ENCODE measurements at places on chromosomes 3 and 15.

GRCh38 chr15:101232677-101233076, 19.2 kb downstream of the CHSY1 start:
- DNase-seq: no peak

- DNase-seq: no peak
Measured at GRCh38 chr15:84979651-84980050, 2.0 kb upstream of the PDE8A start.

DNA sequence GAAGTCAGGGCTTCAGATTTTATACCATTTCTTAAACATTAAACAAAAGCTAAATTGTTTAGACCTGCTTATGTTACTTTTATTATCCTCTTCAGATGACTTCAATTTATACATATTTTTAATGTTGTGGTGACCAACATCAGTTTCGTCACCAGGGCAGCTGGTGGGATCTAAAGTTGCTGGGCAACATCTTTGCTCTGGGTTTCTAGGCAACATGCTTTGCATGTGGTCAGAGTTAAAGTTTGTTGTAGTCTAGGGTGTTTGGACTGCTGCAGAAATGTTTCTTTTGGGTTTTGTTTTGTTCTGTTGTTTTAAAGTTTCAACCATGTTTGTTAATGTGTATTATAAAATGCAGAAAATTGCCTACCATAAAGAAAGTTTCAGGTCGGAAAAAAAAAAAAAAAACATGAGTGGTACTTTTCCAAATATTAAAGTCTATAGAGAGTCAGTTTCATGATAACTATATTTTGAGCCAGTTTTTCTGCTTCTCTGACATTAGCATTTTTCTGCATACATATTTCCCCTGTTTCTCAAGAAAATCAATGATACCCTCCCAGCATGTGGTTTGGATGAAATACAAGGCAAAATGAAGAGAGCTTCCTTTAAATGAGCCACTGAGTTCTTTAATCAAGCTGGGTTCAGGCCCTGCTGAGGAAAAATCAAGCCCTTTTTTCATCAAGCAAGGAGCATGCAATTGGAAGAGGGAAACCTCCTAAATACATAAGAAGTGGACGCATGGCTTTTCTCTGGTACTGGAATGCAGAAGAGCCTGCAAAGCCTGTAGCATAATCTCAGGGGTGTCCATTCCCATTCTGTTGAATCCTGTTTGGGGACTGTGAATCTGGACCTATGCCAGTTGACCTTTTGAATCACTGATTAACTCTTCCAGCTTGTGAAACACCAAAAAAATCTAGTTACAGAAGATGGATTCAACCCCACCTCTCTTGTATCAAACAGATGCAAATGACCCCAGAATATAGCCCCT, 35.0 kb upstream of the VGLL3 start:
- no peak for DNase-seq

- no peak for DNase-seq
Measured at GRCh38 chr3:150439657-150440056, 31.6 kb downstream of the TSC22D2 start.

GRCh38 chr3:88219138-88219792, 69.5 kb downstream of the C3orf38 start:
- no peak for DNase-seq

GRCh38 chr3:7607083-7607482, 746.2 kb downstream of the GRM7 start:
- no peak for DNase-seq

DNA sequence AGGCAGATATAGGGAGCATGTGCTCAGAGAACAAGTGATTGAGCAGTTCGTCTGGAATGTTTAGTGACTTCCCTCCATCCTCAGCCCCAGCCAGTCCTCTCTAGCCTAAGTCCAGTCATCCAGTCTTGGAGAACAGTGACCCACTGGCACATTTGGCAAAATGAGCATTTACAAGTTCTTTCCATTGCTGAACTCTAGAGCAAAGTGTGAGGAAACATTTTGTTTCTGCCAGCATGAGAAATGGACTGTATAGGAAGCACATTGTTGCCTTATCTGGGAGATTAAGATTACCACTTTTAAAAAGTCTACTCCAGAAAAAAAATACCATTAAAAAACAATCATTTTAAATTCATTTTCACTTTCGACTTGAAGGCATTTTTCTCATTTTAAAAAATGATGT, 353.6 kb downstream of the SHQ1 start:
- DNase-seq: no peak

DNA sequence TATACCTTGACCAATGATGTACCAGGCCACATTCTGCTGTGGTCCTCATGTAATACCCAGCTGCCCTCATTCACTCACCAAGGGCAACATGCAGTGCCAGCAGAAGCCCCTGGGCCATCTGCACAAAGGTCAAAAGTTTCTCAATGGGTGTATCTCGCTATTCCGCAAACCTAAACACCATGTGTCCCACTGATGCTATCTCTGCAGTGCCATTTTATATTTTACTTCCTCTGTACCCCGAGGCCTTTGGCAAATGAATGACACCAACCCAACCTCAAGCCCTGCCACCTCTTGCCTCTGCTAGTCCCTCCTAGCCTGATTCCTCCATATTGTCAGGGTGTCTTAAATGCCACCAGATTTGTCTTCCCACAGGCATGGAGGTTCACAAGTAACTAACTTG, 59.2 kb downstream of the AAGAB start:
- no peak for DNase-seq

- no peak for DNase-seq
Measured at GRCh38 chr3:30578986-30579579, 27.3 kb upstream of the TGFBR2 start.

DNA sequence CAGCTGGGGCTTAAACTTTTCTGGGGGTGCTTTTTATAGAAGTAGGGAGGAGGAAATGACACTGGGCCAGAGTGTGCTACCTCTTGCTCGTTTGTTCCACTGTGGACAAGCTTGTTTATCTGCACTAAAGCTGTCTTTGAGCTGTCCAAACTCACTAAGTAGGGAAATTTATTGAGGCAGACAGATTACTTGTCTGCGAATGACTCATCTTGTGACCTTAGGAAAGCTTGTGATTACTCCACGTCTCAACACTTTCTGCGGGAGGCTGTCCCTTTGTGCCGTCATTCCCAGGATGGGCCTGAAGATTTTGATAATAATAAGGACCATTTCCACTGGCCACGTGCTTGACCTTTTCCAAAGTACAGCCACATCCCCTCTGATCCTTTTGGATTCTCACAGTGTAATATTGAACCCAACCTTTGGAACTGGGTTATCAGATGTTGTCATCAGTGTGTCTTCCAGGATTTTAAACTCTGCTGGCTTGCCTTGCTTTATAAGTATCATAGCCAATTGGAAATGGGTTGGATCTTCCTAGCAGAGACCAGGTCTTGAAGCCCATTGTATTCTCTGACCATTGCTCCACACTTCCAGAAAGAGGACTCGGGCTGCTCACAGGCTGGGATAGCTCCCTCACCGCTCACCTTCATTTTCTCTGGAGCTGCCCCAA, 84.7 kb downstream of the AGBL1 start:
- no peak for DNase-seq

GRCh38 chr3:50125541-50126286, 29.4 kb upstream of the SEMA3F start:
- DNase-seq: no peak

- no peak for DNase-seq
Measured at GRCh38 chr3:150968341-150969035, 4.0 kb downstream of the CLRN1 start.

DNA sequence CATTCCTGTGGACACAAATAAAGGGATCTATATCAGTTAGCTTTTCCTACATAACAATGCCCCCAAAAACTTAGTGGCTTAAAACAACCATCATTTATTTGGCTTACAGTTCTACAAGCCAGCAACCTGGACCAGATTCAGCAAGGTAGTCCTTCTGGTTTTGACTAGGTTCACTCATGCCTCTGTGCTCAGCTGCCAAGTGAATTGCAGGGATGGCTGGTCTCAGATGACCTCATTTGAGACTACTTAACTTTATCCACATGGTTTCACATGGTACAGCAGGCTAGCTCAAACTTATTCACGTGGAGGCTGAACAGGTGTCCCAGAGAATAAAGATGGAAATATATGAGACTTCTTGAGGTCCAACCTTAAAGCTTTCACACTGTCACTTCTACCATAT, 119.3 kb upstream of the BFSP2 start:
- DNase-seq: no peak

GRCh38 chr15:83413054-83413719, 34.0 kb upstream of the SH3GL3 start:
- DNase-seq: no peak

DNA sequence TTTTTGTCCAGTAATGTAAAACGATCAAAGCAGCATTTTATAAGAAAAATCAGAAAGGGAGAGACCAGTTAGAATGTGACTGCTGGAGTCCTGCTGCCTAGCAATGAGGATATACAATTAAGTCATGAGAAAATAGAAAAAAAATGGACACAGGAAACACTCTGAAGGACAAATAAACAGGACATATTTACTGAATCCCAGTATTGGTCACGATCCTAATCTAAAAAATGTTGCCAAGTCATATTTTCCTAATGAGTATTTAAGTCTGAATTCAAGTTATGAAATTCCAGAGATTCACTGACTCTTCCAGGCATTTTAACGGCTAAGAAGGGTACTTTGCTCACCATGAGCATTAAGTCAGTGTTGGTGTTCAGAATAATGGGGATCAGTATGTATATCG, 154.3 kb upstream of the CCDC54 start:
- no peak for DNase-seq

- no peak for DNase-seq
Measured at GRCh38 chr3:79250746-79251145, 517.1 kb downstream of the ROBO1 start.

- no peak for DNase-seq
Measured at GRCh38 chr3:16118396-16118795, 56.1 kb upstream of the GALNT15 start.

GRCh38 chr15:75355369-75355768, 8.5 kb downstream of the NEIL1 start:
- DNase-seq: no peak

GRCh38 chr3:62238003-62238402, 135.3 kb downstream of the FEZF2 start:
- DNase-seq: no peak

GRCh38 chr3:116264546-116265319, 180.6 kb downstream of the LSAMP start:
- no peak for DNase-seq

DNA sequence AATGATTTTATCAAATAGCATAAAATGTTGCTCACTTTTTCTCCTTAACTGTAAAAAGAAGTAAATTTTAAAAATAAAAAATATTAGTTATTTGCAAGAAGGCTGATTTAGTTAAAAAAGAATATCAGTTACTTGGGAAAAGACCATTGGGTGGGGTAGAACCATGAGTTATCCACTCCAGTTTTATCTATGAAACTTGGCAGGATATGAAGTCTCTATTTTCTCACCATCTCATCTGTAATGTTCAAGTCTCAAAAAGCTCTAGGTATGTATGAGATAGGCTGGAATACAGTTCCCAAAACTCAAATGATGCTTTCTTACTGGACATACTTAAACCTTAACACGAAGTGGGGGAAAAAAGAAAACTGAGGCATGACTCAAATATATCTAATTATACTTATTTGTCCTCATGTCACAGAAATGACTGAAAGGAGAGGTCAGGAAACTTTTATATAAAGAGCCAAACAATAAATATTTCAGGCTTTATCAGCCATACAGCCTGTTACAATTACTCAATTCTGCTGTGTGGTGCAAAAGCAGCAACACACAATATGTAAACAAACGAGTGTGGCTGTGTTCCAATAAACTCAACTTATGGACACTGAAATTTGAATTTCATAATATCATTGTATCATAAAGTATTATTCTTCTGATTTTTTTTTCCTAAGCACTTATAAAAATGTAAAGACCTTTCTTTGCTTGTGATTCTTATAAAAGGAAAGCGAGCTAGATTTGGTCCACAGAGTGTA, 131.8 kb downstream of the TBL1XR1 start:
- DNase-seq: no peak

DNA sequence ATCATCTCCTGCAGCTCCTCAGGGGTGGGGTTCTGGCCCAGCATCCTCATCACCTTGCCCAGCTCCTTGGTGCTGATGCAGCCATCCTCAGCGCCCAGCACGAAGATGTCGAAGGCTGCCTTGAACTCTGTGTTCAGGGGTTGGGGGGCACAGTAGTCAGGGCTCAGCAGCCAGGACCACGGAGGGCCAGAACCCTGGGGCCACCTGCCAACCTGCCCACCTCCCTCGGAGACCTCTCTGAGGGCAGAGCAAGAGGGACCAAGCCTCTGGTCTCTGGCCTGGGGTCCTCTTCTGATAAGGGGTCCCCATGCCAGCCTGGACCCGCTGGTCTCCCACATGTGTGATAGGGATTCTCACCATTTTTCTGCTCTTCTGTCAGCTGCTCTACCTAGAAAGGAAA, 1.7 kb downstream of the TNNC1 start:
- DNase-seq: no peak

GRCh38 chr3:176948151-176948550, 249.1 kb downstream of the TBL1XR1 start:
- DNase-seq: no peak

GRCh38 chr3:157027861-157028745, 131.8 kb downstream of the CCNL1 start:
- DNase-seq: no peak

- DNase-seq: no peak
Measured at GRCh38 chr15:25251700-25252390, 187.0 kb downstream of the UBE3A start.

DNA sequence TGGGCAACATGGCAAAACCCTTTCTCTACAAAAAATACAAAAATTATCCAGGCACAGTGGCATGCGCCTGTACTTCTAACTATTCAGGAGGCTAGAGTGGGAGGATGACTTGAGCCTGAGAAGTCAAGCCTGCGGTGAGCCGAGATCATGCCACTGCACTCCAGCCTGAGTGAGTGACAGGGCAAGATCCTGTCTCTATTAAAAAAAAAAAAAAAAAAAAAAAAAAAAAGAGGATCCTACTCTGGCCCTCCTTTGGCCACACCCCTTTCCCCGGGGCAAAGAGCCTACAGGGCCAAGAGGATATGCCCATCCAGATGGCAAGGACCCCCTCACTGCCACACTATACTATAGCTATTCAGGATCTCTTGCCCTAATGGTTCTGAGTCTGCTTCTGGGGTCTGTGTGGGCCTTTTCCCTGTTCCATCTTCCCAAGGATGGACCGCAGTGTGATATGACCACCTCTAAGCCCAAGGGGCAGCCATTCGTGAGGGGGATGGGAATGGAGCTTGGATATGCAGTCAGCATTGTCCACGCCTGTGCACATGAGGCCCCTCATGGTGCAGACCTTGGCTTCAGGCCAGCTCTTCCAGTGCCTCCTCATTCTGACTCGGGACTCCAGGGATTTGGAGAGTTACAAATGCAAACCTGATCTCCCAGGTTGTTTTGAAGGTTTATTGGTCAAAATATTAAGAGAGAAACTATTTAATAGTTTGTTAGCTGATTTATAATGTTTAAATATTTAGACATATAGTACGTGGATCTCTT, 7.3 kb downstream of the TYRO3 start:
- no peak for DNase-seq

GRCh38 chr15:80918196-80918783, 71.3 kb downstream of the MESD start:
- DNase-seq: no peak

Data from stimulated activated CD4-positive, alpha-beta T cell treated with anti-CD3 and anti-CD28 coated beads, TNF-alpha, amount 100 ng/mL, for 24 hours (primary cell).